ENCODE measurements at places on chromosomes 3 and 15. TPM values are rescaled to one million over a fixed set of nuclear protein-coding genes. Genes with fewer than 3 reads are reported as not detected.

Gene CPA3
- not detected for total RNA-seq

Gene CFAP44
- total RNA-seq, result 8.2 TPM

Gene PLCB2
- total RNA-seq, result 181 TPM

Gene ATP13A4
- total RNA-seq, result 3.3 TPM

Gene ACAD9
- 58.3 TPM for total RNA-seq

Gene MASP1
- not detected for total RNA-seq

Gene SKOR1
- 0.62 TPM for total RNA-seq

Gene CCDC80
- total RNA-seq, result 0.15 TPM

- no peaks in the 10 kb centered on the region for H3K36me3 ChIP-seq
- H3K4me1 ChIP-seq, result no peaks in the 10 kb centered on the region
- DNase-seq, result no peak
- no peaks in the 10 kb centered on the region for H3K27me3 ChIP-seq
Measured at GRCh38 chr3:106403371-106404145, 534.7 kb upstream of the CBLB start.

GRCh38 chr15:70528270-70528706, 235.1 kb downstream of the UACA start:
- peaks cover 36% of the 10 kb centered on the region for H3K4me1 ChIP-seq
- DNase-seq, result peak; percentile 68
- no peaks in the 10 kb centered on the region for H3K36me3 ChIP-seq
- peak overlapping the region; percentile 55 for H3K4me3 ChIP-seq

- H3K4me3 ChIP-seq, result no peak overlapping the region
- no peak for DNase-seq
- no peaks in the 10 kb centered on the region for H3K4me1 ChIP-seq
- H3K27me3 ChIP-seq, result no peaks in the 10 kb centered on the region
- no peak overlapping the region for H3K27ac ChIP-seq
Measured at GRCh38 chr3:126155819-126156218, 24.6 kb downstream of the ALDH1L1 start.

DNA sequence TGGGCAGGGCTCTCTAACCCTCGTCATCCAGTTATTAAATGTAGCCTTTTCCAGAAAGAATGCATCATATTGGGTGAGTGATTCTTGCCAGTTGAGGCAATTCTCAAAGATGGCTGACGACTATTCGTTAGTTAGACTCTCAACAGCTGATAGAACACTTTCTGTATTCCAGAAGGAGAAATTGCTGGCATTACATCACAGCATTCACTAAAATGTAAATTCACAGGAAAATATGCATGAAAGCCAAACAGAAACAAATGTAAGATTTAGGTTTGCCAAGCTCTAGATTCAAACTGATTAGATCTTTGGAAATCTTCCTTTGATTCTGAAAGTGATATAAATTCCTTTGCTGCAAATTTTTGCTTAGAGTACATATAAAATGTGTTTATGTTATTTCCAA, 1501.0 kb downstream of the SI start:
- no peak overlapping the region for H3K4me3 ChIP-seq
- no peak for DNase-seq
- H3K27ac ChIP-seq, result no peak overlapping the region
- no peaks in the 10 kb centered on the region for H3K27me3 ChIP-seq

- peaks cover 15% of the 10 kb centered on the region for H3K4me1 ChIP-seq
- H3K4me3 ChIP-seq, result no peak overlapping the region
- H3K27me3 ChIP-seq, result no peaks in the 10 kb centered on the region
- no peak for DNase-seq
- H3K27ac ChIP-seq, result no peak overlapping the region
Measured at GRCh38 chr15:87599616-87600015, 656.9 kb downstream of the NTRK3 start.

DNA sequence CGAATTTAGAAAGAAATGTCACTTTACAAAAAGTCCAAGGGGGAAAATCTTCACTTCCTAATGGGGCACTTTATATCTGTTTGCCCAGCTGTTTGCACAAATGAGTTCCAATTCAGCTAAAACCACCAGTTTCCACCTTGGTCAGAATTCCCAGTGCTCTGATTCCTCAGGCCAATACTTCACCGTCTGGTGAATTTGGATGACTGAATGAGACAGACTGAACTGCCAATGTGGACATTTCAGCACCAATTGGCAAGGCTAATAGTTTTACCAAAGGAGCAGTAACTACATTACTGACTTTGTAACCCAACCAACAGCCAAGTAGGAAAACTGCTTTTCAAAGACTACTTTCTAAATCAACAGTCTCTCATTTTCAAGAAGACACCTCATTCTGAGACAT, 51.8 kb downstream of the ABI3BP start:
- no peaks in the 10 kb centered on the region for H3K36me3 ChIP-seq
- H3K4me1 ChIP-seq, result no peaks in the 10 kb centered on the region
- no peak for DNase-seq
- no peak overlapping the region for H3K27ac ChIP-seq
- H3K27me3 ChIP-seq, result no peaks in the 10 kb centered on the region

DNA sequence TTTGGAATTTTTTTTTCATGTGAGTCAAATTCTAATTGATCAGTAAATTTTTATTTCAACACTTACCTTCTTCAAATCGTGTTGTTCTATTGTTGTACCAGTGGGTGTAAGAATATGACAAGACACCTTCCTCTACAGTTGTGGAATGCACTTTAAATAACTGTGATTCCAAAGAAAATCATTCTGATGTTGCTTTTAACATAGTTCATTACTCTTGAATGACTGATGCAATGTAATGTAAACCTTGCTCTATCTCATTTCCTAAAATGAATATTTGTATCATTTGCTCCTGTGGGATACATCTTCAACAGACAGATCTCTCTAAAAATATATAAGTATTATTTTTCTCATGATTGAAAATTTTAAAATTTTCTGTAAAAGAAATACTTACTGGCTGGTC, 313.4 kb downstream of the RBMS3 start:
- DNase-seq, result no peak
- H3K4me1 ChIP-seq, result no peaks in the 10 kb centered on the region
- H3K27me3 ChIP-seq, result no peaks in the 10 kb centered on the region
- H3K4me3 ChIP-seq, result no peak overlapping the region

GRCh38 chr15:49466119-49466518, 43.1 kb downstream of the FGF7 start:
- H3K36me3 ChIP-seq, result no peaks in the 10 kb centered on the region
- H3K4me3 ChIP-seq, result no peak overlapping the region
- H3K27ac ChIP-seq, result no peak overlapping the region
- no peaks in the 10 kb centered on the region for H3K27me3 ChIP-seq

DNA sequence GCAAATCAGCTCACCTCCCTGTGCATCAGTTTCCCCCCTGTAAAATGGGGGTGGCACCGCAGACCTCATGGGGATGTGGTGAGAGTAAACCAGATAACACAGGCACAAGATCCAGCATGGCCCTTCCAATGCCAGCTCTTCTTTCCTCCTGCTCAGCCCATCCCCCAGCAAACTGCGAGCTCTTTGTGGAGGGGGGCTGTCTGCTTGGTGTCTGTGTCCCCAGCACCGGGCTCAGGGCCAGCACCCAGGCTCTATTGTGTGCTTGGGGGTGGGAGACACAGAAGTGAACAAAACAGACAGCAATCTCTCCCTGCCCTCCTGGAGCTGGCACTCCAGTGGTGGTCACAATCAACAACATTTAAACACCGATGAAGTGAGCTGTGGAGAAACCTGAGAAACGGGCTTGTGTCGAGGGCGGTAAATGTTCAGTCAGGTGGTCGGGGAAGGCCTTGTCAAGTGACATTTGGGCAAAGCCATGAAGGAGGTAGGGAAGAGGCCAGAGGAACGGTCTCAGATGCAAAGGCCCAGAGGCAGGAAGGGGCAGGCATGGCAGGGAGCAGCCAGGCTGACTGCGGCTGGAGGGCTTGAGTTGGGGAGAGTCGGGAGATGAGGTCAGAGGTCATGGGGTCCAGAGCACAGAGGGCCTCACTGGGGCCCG, 28.4 kb downstream of the GRIP2 start:
- no peaks in the 10 kb centered on the region for H3K36me3 ChIP-seq
- no peaks in the 10 kb centered on the region for H3K27me3 ChIP-seq
- no peak for DNase-seq
- no peak overlapping the region for H3K27ac ChIP-seq

DNA sequence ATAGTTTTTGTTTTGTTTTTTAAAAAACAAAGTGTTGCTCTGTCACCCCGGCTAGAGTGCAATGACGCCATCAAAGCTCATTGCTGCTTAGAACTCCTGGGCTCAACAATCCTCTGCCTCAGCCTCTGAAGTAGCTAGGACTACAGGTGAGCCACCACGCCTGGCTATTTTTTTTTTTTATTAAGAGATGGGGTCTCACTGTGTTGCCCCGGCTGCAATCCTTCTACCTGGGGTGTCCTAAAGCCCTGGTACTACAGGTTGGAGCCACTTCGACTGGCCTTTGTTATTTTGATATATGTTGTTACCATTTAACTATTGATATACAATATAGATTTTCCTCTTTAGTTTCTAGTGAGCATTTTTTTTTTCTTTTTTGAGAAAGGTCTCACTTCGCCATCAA, 2.6 kb downstream of the NGLY1 start:
- H3K4me3 ChIP-seq, result no peak overlapping the region
- no peak for DNase-seq
- H3K27me3 ChIP-seq, result no peaks in the 10 kb centered on the region
- H3K4me1 ChIP-seq, result peaks cover 28% of the 10 kb centered on the region

DNA sequence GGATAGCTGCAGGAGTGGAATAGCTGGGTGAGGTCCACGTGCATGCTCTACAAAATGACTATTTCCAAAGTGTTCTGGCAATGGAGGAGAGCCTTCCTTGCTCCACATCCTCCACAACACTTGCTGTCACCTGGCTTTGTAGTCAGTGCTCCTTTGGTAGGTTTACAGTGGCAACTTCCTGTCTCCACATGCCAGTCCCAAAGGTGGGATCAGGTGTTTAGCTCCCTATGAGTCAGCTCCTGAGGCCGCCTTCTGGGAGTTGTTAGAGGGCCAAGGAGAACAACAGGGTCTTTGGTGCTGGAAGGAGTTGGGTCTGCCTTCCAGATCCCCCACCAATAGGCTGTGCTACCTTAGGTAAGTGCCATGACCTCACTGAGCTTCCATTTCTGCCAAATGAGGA, 15.3 kb upstream of the LIMD1 start:
- no peak overlapping the region for H3K4me3 ChIP-seq
- H3K27ac ChIP-seq, result no peak overlapping the region
- no peaks in the 10 kb centered on the region for H3K36me3 ChIP-seq
- H3K4me1 ChIP-seq, result no peaks in the 10 kb centered on the region

GRCh38 chr15:57920911-57921310, 144.6 kb downstream of the ALDH1A2 start:
- no peak overlapping the region for H3K4me3 ChIP-seq
- no peaks in the 10 kb centered on the region for H3K36me3 ChIP-seq
- no peak overlapping the region for H3K27ac ChIP-seq
- no peak for DNase-seq
- H3K27me3 ChIP-seq, result no peaks in the 10 kb centered on the region

DNA sequence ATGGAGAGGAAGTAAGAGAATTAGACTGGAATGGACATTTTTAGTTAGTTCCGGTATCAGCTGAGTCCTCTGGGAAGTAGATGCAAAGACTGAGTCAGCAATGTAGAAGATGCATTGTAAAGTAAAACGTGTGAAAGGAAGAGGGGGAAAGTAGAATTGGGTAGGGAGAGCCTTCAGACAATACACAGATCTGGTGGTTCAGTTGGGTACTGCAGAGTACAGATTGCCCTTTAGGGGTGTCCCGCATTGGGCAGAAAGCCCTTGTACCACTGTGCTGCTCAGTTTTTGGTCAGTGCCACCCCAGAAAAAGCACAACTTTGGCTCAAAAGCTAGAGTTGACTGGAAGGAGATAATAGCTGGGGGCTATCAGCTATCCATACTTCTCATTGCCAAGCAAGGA, 247.4 kb downstream of the KBTBD8 start:
- no peak for DNase-seq
- no peak overlapping the region for H3K4me3 ChIP-seq
- H3K27me3 ChIP-seq, result no peaks in the 10 kb centered on the region
- no peaks in the 10 kb centered on the region for H3K36me3 ChIP-seq
- H3K4me1 ChIP-seq, result no peaks in the 10 kb centered on the region
- H3K27ac ChIP-seq, result no peak overlapping the region

DNA sequence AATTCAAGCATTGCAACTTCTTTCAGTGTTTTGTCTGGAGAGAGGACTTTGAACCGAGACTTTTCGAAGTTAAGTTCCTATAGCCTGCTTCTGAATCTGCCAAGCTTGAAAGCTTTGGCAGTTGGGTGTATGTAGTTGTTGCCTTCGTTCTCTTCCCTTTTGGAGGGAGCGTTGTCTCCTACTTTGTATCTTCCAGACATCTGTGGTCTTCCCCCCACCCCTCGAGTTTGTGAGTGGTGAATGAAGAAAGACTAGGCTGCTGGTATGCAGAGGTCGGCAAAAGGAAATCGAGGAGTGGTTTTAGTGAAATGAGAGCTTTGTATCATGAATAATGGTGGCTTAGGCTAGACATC, 1.3 kb downstream of the CTNNB1 start:
- peak overlapping the region; percentile 60 for H3K4me3 ChIP-seq
- H3K36me3 ChIP-seq, result no peaks in the 10 kb centered on the region
- peaks cover 33% of the 10 kb centered on the region for H3K4me1 ChIP-seq
- peak overlapping the region; percentile 97 for H3K27ac ChIP-seq
- H3K27me3 ChIP-seq, result no peaks in the 10 kb centered on the region

- peak; percentile 14 for DNase-seq
- no peaks in the 10 kb centered on the region for H3K27me3 ChIP-seq
- no peak overlapping the region for H3K27ac ChIP-seq
- H3K4me1 ChIP-seq, result no peaks in the 10 kb centered on the region
- H3K36me3 ChIP-seq, result no peaks in the 10 kb centered on the region
Measured at GRCh38 chr3:183318877-183319276, 65.8 kb downstream of the B3GNT5 start.

GRCh38 chr3:90128391-90128790, 1021.0 kb downstream of the EPHA3 start:
- no peaks in the 10 kb centered on the region for H3K4me1 ChIP-seq
- H3K27me3 ChIP-seq, result no peaks in the 10 kb centered on the region
- H3K36me3 ChIP-seq, result no peaks in the 10 kb centered on the region
- H3K27ac ChIP-seq, result no peak overlapping the region
- H3K4me3 ChIP-seq, result no peak overlapping the region
- no peak for DNase-seq

GRCh38 chr3:123819949-123820348, 64.2 kb downstream of the MYLK start:
- H3K4me1 ChIP-seq, result no peaks in the 10 kb centered on the region
- H3K4me3 ChIP-seq, result no peak overlapping the region
- no peaks in the 10 kb centered on the region for H3K27me3 ChIP-seq
- H3K36me3 ChIP-seq, result no peaks in the 10 kb centered on the region

- no peak overlapping the region for H3K27ac ChIP-seq
- H3K4me1 ChIP-seq, result no peaks in the 10 kb centered on the region
- no peak for DNase-seq
- H3K36me3 ChIP-seq, result no peaks in the 10 kb centered on the region
- H3K4me3 ChIP-seq, result no peak overlapping the region
Measured at GRCh38 chr3:190767851-190768250, 94.6 kb downstream of the GMNC start.
